ENCODE measurements at places on chromosomes 12 and 14.

DNA sequence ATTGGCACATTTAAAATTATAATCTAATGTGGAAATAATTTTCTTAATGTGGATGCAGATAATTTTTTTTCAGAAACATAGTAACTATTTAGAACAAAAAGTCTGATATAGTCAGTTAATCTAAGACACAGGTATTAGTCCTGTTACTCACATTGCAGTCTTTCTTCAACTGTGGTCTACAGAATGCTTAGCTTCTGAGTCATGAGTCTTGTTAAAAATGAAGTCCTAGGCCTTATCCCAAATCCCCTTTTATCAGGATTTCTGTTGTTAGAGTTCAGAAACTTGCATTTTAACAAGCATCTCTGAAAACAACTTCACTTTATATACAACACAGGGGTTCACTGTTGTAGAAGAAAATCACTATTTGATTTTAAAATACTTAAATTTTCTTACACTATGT, 112.2 kb downstream of the SLC16A7 start:
- DNase-seq: no peak

- DNase-seq: no peak
Measured at GRCh38 chr12:45666396-45666795, 63.1 kb upstream of the ARID2 start.

DNA sequence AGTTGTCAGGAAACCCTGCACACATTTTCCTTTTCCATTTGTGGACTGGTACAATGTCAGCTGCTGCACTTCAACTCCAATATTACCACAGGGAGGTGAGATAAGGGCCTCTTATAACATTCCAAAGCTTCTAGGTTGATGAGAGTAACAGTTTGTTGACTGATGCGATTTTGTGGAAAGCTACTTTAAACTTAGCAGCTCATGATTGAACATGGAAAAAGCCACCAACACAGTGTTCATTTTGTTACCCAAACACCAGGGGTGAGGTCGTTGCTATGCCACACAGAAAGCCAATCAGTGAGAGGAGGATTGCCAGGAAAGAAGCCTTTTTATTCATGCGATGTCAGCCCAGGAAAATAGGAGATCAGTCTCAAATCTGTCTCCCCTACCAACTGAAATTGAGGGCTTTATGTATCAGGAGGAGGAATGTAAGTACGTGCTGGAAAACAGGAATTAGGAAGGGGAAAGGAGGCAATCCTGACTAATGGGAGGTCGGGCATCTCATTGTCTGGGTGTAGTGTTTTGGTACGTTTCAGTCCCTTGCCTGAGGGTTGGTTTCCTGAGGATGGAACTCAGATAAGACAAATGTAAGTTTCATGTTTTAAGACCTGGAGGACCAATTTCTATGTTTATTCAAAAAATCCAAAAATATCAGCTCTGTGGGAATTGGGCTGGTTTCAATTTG, 92.7 kb upstream of the PLEKHA5 start:
- DNase-seq: no peak

DNA sequence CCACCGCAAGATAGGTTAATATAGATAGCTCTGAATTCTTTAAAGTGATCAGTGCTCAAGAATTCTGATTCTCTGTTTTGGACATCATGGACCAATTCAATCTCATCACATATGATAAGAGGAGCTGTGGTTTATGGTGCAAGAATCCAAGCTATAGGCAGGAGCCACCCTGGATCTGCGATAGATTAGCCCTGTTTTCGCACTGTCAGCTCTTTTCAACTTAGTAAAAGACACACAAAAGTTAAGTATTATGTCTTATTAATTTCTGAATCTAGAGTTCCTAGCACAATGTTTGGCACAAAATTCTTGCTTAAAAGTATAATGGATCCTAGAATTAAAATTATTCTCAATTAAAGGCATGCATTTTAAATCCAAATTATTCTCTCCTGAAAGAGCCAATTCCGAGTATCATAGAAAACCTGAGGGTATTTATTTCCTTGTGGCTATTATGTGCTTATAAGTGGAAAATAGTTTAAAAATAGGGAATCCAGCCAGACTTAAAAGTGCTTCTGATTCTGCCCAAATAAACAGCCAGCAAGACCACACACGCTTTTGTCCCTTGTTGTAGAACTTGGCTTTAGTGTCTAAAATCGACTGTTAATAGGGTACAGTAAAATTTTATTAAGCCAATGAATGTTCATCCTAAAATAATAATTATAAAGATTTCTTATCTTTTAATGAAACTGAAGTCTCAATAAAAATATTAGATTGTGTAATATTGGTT, 184.9 kb upstream of the FLRT2 start:
- no peak for DNase-seq

GRCh38 chr12:24360461-24360860, 411.0 kb upstream of the SOX5 start:
- no peak for DNase-seq

- DNase-seq: no peak
Measured at GRCh38 chr12:5868625-5869295, 76.3 kb downstream of the ANO2 start.

DNA sequence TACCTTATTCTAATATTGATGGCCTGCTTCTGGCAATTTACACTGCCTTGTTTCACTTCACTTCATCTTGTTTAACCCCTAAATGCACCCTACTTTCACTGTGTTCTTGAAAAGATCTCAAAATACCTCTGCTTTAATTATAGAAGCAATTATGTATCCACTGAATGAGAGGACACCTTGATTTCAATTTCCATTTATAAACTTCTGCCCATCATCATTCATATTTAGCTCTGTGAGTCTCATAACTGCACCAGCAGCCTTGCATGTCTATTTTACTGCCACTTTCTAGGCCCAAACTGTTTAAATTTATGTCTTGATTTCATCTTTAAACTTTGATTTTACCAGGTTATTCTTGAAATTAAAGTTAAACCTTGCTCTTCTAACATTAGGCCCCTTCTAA, 7.1 kb upstream of the DNAAF2 start:
- no peak for DNase-seq
